ENCODE measurements at places on chromosomes 12 and 14.

GRCh38 chr14:97390096-97390724 is 593.0 kb downstream of the VRK1 start:
- no peak for DNase-seq

GRCh38 chr12:13049816-13050215 is 5.6 kb downstream of the FAM234B start:
- DNase-seq = no peak

DNA sequence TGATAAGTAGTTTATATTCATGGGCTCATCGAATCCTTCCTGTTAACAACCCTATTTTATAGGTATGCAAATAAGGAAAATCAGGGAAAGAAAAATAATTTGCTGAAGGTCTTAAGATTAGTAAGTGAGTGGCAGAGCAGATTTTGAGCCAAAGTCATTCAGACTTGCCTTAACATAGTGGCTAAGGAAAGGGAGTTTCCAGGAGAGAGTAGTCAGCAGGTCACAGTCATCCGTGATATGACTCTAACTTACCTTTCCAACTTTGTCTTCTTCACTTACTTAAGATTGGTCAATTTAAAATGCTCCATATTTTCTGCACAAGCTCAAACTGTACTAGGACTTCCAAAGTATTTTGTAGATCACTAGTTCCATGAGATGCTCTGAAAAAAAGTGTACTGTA is 46.6 kb downstream of the AKAP6 start:
- peak; percentile 80 for DNase-seq

- no peak for DNase-seq
Observed at GRCh38 chr12:90965204-90965603, 10.2 kb upstream of the CCER1 start.

GRCh38 chr14:74960736-74961135 is 5.3 kb upstream of the PGF start:
- no peak for DNase-seq

DNA sequence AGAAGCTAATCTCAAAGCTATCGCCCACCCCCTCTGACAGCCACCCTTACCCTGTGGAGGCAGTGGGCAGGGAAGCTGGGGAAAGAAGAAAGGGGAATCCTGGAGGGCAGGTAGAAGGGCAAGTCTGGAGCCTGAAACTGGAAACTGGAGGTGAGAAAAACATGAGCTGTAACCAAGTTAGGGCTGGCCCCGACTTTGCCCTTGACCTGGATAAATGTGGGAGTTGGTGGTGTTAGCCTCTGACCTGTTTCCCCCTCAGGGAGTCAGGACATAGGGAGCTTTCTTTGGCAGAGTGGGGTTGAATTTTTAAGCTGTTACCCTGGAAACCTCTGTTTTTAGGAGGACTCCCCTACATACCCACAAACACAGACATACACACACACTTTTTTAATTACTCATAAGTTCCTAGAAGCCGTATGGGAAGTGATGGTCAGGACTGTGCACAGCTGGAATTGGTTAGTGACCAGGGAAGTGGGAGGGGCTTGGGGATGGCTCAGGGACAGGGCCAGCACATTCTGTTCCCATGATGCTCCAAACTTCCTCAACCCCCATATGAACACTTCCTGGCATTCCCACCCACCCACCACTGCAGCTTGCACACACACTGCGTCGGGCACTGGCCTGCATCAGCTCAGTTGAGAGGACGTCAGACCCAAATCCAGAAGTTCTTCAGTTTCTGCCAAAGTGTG is 5.0 kb upstream of the MMP19 start:
- DNase-seq = peak; percentile 87

GRCh38 chr12:2654741-2655140 is 140.0 kb upstream of the FKBP4 start:
- no peak for DNase-seq

DNA sequence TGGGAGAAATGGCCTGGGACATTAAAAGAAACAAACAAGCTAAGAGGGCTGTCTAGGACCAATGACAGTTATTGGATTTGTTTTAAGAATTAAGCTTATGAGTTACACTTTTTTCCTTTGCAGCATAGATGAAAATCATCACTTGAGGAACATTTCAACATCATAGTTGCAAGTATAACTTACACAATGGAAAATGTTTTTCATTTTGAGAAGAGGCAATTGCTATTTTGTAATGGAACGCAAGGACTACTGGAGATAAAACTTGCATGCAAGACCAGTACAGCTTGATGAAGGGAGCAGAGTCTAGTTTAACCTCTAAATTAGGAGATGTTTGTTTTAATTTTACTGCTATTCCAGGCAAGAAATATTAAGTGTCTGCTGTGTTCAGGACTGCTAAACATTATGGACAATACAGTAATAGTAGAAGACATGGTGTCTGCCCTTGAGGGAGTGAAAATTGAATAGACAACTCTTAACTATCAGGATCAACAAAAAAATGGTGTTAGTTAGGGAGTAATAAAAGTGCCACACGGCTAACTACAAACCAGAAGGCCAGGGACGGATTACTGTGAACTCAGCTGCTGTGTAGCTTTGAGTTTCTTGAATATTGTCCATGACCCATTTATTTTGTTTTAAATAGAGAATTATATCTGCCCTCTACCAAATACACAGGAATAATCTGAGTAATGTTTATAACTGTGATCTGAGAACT is 374.5 kb downstream of the RAD51B start:
- DNase-seq = no peak

DNA sequence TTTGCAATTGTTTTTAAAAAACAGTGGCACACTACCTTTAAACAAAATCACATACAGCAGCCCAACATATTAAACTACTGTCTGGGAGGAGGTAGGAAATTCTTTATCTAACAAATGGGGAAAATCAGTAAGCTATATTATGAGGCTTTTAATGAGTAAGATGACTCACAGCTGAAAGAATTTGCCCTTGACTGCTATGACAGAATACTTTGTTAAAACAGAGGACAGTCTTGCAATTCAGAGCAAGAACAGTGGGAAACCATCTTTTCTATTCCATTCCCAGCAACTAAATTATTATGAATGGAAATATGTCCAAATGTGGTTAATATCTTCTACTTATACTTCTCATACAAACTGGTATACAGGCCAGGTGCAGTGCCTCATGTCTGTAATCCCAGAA is 49.2 kb upstream of the SGPP1 start:
- DNase-seq = peak; percentile 66

GRCh38 chr14:92579244-92579936 is 65.8 kb downstream of the RIN3 start:
- DNase-seq = no peak

- DNase-seq = peak; percentile 28
Observed at GRCh38 chr14:90626550-90626949, 189.7 kb downstream of the TTC7B start.
